ENCODE measurements at places on chromosomes 7 and 10. TPM values are rescaled to one million over a fixed set of nuclear protein-coding genes. Genes with fewer than 3 reads are reported as not detected.

GRCh38 chr7:150863946-150864345, 11.6 kb downstream of the AOC1 start:
- no peak for DNase-seq

ITGB1 gene
- total RNA-seq: 601 TPM

- DNase-seq: peak; percentile 55
Observed at GRCh38 chr7:159006610-159007130, 138.0 kb downstream of the VIPR2 start.

GRCh38 chr10:110150046-110150445, 57.4 kb upstream of the MXI1 start:
- DNase-seq: no peak

DNA sequence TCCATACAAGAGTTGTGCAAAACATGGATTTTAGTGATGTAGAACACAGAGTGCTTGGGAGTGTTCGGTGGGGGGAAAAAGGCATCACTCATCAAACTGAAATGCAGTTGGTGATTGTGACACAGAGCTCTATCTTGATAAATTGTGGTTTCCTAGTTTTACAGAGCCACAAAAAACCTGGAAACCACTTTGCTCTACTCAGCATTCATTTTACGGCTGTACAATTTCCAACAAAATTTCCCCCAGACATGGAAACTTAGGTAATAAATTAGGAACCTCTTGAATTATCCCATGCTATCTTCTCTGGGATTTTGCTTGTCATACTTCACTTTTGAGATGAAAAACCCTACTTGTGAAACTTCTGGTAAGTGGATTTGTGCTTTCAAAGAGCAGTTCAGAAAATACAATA, 614.9 kb upstream of the FZD8 start:
- DNase-seq: no peak

GRCh38 chr10:71283410-71283809, 35.6 kb upstream of the SLC29A3 start:
- no peak for DNase-seq

- DNase-seq: no peak
Observed at GRCh38 chr10:43453266-43453831, 16.4 kb downstream of the ZNF487 start.

GRCh38 chr10:124879136-124879535, 62.8 kb upstream of the ZRANB1 start:
- peak; percentile 60 for DNase-seq

- DNase-seq: no peak
Observed at GRCh38 chr10:54484186-54484585, 316.8 kb downstream of the PCDH15 start.

UNCX gene
- total RNA-seq: not detected

- DNase-seq: no peak
Observed at GRCh38 chr10:43355749-43356371, 15.6 kb upstream of the FXYD4 start.

NPY4R2 gene
- 0.29 TPM for total RNA-seq

DNA sequence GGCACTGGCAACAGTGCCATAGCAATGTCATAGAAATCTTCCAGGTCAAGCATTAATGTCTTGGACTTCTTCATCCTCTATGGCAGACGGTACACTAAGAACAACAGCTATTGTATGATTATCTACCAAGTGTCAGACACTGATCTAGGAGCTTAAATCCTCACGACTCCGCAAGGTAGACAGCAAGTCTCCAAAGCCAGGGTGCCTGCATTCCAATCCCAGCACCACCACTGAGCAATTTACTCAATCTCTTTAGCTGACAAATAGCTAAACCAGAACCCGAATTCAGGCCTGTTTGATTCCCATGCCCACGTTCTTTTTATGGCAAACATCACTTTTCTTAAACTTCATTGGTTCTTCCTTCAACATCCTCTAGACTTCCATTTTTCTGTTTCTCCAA, 31.8 kb downstream of the DNMBP start:
- DNase-seq: no peak

DNA sequence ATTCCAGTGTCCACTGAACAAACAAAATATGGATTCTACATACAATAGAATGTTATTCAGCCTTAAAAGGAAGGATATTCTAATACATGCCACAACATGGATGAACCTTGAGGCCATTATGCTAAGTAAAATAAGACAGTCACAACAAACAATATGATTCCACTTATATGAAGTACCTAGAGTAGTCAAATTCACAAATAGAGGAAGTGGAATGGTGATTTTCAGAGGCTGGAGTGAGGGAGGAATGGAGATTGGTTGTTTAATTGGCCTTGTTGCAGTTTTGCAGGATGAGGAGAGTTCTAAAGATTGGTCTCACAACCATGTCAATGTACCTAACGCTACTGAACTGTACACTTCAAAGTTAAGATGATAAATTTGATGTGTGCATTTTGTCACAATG, 119.6 kb downstream of the CHN2 start:
- no peak for DNase-seq

GRCh38 chr7:47333959-47334358, 248.0 kb downstream of the TNS3 start:
- no peak for DNase-seq

DNA sequence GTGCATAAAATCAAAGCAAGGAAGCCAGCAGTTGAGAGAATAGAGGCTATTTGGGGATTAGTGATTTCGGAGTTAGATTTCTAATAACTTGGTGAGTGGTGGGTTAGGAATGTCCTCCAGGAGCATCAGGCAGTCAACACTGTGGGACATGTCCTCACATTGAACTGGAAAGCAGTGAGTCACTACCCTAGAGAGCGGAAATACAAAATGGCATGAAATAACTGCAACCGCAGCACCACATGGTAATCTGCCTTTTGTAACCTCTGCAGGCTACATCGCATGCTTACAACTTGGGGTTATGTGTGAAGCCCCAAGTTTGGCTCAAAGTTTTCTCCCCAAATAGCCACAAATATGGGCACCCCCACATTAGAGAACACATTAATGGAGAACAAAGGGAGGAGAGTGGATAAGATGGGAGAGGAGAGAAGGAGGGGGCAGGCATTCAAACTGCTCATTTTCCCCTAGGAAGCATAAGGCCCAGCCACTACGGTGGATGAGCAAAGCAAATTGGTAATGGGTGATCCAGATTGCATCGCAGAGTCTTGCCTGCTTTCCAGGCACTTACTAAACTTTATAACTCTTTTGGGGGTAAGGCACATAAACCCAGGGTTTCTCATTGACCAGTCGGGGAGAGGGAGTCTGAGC, 22.0 kb upstream of the SLF2 start:
- DNase-seq: no peak

DNA sequence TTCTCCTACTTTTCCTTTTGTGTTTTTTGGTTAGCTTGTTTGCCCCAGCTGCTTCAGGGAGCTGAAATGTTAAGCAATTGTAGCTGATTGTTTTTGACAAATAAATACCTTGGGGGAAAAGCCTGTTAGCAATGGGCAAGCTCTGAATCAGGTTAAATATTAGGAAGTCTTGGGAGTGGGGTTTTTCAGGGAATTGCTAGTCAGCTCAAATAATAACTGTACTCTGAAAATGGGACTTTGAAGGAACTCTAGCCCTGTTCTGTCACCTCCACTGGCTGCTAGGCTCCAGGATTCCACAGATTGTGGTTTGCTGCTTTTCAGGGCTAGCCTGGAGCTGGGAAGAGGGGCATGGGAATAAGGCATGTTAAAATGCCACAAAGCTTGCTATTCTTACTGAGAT, 39.5 kb downstream of the ADK start:
- no peak for DNase-seq

LIPJ gene
- not detected for total RNA-seq

GNAT3 gene
- total RNA-seq: not detected

DNA sequence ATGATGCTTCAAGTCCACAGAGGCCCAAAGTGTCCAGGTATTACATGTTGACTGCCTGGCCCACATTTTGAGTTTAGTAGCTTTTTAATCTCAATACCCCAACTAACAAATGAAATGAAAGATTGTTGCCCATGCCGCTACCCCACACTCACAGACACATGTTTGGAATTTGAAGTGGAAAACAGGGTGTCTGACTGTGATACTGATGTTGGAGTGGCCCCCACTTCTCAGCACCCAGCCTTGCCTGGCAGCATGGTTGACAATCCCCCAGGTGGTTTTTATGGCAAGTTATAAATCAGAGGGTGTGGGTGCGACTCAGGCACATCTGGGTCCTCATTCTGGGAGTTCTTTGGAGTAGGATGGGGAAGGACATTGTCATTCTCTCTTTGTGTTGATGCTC, 314.7 kb upstream of the ZNF32 start:
- DNase-seq: no peak

FAM221A gene
- total RNA-seq: 6.2 TPM

CALML5 gene
- total RNA-seq: not detected

- DNase-seq: no peak
Observed at GRCh38 chr7:158176561-158177173, 411.0 kb downstream of the PTPRN2 start.

- no peak for DNase-seq
Observed at GRCh38 chr7:18361756-18362155, 133.8 kb upstream of the HDAC9 start.

DNA sequence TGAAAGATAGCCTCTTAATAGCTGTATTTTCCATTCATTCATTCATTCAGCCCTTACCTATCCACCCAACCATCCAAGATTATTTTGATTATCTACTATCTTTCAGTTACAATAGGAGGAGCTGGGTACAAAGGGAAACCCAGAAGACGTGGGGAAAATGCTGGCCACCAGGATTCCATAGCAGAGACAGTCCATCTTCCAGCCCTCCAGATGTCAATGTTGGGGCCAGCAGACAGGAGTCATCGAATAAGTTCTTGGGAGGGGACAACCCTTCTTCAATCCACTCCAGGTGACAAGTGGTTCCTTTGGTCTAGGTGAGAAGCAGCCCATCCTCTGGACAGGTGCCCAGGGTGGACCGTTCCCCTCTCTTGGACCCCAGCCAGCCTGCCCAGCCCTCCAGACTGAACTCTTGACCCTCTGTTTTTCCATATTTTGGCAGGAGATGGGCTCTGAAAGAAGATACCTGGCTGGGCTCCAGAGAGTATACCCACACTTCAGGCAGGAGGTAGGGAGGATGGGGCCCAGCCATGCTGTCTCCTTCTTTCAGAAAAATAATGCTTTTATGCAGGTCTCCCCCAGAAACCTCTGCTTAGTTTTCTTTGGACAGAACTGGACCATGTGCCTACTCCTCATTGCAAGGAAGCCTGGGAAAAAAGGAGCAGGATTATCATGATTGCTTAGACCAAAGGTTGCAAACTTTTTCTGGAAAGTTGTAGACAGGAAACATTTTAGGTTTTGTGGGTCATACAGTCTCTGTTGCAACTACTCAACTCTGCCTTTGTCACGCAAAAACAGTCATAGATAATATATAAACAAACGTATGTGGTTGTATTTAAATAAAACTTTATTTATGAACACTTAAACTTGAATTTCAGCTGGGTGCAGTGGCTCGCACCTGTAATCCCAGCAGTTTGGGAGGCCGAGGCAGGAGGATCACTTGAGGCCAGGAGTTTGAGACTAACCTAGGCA, 95.5 kb upstream of the SMNDC1 start:
- DNase-seq: no peak

DNA sequence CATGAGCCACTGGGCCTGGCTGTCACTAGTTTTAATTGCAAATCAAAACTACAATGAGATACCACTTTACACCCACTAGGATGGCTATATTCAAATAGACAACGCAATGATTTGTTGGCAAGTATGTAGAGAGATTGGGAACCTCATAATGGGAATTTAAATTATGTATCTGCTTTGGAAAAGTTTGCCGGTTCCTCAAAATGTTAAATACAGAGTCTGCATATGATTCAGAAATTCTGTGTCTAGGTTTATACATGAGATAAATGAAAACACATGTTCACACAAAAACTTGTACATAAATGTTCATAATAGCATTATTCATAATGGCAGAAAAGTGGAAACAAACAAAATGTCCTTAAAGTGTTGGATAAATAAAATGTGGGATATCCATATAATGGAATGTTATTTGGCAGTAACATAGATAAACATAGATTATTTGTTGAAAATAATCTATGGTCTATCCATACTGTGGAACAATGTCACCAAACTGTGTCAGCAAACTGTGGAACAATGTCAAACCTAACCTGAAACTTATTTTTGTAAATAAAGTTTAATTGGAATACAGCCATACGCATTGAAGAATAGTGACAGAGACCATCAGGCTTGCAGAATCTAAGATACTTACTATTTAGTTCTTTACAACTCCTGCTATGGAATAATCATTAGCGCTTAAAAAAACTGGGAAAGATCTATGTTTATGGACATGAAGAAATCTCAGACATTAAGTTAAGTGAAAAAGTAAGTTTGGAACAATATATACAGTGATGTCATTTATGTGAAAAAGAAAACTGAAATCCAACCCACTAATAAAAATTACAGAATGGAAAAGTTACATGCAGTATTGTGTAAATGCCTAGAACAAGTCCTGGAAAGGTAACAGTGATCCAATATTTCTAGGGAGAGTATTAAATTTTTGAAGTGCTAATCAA, 70.9 kb downstream of the CCDC7 start:
- no peak for DNase-seq

- peak; percentile 72 for DNase-seq
Observed at GRCh38 chr10:123433539-123433938, 232.6 kb upstream of the GPR26 start.

KCNIP2 gene
- 151 TPM for total RNA-seq

GRCh38 chr10:119542357-119542987, at the start of gene RGS10:
Gene RGS10, minus strand, starts transcription at chr10:119542719. Its CDS starts 81 bp downstream, at chr10:119542638.
- DNase-seq: peak; percentile 94

GRCh38 chr10:4086131-4086898, 301.3 kb upstream of the KLF6 start:
- no peak for DNase-seq

- no peak for DNase-seq
Observed at GRCh38 chr7:108093851-108094331, 36.3 kb downstream of the LAMB4 start.

DNA sequence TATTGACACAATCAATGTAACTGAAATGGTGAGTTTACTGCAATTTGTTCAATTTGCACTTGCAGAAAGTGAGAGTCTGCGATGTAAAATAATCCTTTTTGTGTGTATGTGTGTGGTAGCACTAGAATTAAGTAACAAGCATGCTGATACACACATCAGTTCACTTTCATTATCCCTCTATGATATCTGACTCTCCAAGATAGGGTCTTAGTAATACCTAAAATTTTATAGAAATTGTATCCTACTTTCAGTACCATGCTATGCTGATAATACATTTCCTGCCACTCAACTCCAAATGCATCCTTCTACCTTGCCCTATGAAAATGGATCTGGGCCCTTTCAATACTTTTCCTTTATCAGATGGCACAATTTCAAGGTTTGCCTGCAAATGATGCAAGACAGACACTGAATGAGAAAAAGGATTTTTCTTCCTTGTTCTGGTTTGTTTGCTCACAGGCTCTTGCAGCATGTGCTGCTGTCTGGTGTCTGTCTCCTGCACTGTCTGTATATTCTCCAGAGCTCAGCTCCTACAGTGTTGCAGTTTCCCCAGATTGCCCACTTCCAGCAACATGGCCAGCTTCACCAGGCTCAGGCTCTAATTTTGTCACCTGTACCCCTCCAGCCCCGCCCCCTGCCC, 297.9 kb upstream of the HGF start:
- DNase-seq: no peak

- DNase-seq: no peak
Observed at GRCh38 chr10:27457261-27457945, 46.7 kb upstream of the RAB18 start.

- DNase-seq: no peak
Observed at GRCh38 chr10:78997635-78998618, 70.8 kb upstream of the ZMIZ1 start.
